ENCODE measurements at places on chromosomes 12 and 14.

GRCh38 chr14:23182372-23183157, 895 bp downstream of the SLC7A8 start:
- peak; percentile 21 for DNase-seq

DNA sequence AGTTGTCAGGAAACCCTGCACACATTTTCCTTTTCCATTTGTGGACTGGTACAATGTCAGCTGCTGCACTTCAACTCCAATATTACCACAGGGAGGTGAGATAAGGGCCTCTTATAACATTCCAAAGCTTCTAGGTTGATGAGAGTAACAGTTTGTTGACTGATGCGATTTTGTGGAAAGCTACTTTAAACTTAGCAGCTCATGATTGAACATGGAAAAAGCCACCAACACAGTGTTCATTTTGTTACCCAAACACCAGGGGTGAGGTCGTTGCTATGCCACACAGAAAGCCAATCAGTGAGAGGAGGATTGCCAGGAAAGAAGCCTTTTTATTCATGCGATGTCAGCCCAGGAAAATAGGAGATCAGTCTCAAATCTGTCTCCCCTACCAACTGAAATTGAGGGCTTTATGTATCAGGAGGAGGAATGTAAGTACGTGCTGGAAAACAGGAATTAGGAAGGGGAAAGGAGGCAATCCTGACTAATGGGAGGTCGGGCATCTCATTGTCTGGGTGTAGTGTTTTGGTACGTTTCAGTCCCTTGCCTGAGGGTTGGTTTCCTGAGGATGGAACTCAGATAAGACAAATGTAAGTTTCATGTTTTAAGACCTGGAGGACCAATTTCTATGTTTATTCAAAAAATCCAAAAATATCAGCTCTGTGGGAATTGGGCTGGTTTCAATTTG, 92.7 kb upstream of the PLEKHA5 start:
- DNase-seq = no peak

DNA sequence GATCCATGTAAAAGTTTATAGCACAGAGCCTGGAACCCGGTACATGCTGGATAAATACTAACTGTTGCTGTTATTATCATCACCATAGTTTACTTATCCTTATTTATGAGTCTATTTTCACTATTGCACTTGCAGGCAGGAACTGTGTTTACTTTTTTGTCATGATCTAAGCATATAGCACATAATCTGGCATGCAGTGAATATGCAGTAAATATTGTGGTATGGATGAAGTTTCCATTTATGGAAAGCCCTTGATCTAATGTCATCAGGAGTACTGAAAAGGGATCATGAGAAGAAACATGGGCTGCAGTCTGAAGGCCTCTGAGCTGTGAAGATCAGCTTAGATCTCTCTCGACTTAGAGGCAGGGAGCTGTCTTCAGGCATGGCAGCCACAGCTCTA, 91.6 kb downstream of the KCNK13 start:
- no peak for DNase-seq

DNA sequence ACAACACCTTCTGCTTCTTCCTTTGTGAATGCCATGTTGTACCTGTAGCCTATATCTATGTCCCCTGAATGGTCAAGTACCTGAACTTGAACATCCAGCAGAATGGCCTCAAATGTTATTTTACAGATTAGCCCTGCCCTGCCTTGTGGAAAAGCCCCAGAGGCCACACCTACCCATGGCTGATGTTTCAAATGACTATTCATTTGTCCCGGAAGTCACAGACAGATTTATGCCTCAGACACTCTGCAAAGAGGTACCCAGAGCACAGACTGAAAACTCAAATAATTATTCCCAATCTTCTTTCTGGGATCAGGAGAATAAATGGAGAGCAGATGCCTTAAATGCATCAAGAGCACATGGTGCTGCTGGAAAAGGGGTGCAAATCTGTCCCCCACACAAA, 13.0 kb upstream of the DPF3 start:
- no peak for DNase-seq

DNA sequence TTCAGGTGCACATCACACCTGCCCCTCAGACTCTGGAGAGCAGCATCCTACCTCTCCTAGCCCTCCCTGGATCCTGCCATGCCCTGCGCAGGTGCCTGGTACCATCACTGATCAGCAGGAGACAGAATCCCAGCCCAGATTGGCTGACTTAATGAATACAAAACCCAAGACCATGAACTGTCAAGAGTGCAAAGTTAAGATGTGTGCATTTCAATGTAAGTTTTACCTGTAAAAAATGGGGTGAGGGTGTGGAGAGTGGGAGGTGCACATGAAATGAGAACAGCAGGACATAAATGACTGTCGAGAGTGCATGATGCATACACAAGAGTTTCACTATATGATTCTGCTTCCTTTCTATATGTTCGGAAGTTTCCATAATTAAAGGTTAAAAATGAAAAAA, 57.9 kb upstream of the GPR68 start:
- peak; percentile 79 for DNase-seq

Data from activated CD4-positive, alpha-beta T cell treated with anti-CD3 and anti-CD28 coated beads, Interleukin-2, Interleukin-6, amounts not matched to agents 100 ng/mL and 50 ng/mL, durations not matched to agents 16 hours and 8 hours (primary cell).